ENCODE measurements at places on chromosomes 7 and 10.
A peak's percentile ranks its signal among the peaks of the same experiment; 100 is the strongest.

GRCh38 chr10:55500931-55501559 is 700.0 kb upstream of the PCDH15 start:
- DNase-seq, result no peak

GRCh38 chr10:6045314-6045848 is 16.8 kb downstream of the IL2RA start:
- DNase-seq, result peak; percentile 53

DNA sequence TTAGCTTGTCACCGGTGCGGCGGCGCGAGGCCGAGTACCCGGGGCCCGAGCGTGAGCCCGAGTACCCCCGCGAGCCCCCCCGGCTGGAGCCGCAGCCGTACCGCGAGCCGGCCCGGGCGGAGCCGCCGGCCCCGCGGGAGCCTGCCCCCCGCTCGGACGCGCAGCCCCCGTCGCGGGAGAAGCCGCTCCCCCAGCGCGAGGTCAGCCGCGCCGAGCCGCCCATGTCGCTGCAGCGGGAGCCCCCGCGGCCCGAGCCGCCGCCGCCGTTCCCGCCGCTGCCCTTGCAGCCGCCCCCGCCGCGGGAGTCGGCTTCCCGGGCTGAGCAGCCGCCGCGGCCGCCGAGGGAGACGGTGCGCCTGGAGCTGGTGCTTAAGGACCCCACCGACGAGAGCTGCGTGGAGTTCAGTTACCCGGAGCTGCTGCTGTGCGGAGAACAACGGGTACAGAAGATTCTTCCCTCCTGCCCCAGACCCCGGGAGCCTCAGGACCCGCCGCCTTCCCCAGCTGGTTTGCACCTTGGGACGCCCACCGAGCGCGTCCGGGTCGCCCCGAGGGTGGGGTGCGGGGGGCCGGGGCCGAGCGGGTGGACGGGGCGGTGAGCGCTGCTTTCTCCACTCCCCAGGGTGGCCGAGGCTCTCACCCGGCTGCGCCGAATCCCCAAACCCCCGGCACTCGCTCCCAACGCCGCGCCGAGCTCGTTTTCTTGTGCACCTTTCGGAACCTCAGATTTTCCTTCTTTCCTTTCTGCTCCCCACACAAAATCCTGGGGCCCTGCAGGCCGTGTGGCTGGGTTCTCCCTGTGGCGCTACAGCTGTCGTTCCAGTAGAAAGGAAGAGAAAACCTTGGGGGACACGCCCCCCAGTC is 708 bp downstream of the UBN2 start:
- DNase-seq, result peak; percentile 5

- DNase-seq, result no peak
These were observed 26.1 kb upstream of the FIS1 start for GRCh38 chr7:101271021-101271420.

DNA sequence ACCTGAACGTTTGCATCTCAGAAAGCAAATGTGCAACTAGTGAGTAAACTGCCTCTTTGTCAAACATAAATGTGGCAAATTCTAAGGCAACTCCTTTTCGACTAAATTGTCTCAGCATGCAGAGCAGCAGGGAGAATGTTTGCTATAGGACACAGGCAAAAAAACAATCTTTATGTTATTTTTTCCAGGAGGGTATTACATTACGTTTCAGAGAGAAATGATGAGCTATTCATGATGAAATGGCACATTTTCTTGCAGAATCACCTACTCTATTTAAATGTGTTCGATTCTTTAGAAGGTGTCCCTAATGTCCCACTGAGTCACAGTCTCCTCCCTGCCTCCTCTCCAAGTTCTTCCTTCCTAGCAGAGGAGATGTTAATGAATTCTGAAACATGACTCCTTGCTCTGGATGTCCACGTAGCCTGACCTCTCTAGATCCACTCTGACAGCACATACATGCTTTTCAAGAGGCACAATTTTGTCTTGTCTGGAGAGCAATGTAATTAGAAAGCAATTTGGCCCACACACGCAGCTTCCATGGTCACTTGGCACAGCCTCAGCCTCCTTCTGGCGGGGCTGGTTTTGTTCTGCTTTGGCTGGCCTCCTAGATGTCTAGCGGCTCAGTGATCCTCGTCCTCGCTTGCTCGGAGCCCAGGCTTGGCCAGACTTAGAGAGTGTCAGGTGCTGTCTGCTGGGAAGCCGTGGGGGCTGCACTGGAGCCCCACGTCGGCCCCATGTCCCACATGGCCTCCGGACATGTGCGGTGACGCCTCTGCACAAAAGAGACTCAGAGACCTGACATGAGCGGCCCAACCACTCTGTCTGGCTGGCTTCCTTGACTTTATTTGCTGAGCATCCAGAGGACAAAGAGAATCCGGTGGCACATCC is 125.7 kb upstream of the ZNF438 start:
- no peak for DNase-seq

DNA sequence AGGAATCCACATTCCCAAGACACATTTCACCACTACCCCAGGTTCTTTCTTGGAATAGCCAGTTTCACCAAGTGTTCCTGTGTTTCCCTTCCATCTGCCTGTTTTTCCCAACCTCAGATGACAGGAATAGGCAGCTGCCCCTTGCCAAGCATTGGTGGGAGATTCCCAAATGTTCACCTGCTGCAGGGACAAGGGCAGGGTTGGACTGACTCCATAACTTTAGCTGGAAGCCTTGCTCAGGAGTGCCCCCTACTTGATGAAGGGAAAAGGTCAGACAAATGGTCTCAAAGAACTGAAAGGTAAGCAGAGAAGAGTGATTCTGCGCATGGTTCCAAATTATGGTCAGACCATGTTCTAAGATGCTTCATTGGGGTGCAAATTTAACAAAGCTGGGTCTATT is 45.1 kb upstream of the LYZL1 start:
- no peak for DNase-seq

- DNase-seq, result no peak
These were observed 84.6 kb downstream of the ABLIM1 start for GRCh38 chr10:114573330-114574045.

DNA sequence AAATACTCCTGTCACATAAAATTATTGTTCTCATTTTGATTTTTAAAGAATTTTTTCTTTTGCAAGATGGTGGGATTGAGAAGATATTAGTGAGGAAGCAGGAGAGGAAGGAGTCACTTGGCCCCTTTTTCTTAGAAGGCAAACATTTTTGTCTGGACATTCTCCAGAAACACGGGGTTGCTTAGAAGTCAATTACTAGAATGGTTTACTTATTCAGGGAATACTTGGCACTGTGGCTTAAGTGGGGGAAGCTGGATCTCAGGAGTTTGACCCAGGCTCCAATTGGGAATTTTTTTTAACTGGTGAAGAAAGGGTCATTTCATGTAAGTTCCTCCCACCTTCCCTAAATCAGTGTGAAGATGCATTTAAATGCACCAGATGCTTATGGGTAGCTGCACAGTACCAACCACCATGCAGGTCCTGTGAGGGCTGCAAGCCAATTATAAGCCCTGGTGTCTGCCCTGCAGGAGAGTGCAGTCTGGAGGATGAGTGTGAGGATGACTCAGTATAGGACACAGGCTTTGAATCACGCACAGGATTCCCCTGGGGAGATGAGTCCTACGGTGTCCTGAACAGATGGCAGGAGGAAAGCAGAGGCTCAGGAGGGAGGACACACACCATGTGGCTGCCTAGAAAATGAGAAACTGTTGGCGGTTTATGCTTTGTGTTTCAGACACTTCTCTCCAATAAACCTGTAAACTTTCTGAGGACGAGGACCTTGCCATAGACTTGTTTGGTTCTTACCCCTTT is 299.1 kb downstream of the PLXNA4 start:
- DNase-seq, result no peak

GRCh38 chr10:77829356-77829755 is 97.2 kb downstream of the DLG5 start:
- DNase-seq, result no peak

DNA sequence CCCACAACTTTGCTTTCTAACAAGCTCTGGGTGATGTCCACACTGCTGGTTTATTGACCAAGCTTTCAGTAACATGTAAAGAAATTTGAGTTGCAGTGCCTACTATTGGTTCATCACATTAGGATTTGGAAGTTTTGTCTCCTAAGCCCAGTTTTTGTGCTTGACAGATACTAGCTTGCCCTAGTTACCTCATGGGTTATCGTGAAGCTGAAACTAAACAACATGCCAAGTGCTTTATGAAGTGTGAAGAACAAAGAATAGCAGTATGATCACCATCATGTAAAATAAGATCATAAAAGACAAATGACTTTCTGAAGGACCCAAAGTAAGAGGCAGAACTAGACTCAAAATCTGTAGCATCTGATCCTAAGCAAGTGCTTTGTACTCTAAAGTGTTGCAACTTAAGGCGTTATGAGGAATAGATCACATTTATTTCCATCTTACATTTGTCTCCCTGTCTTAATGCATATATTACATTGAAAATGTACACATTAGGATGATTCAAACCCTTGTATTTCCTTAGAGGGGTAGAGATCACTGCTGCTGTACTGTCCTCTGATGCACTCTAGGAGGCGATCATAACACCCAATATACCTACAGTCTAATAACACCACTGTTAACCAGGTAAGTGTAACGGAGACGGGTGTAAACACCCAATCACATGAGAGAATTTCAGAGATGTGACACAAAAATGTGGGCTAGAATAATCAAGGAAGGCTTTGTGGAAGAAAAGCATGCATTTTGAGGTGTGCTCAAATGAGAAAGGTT is 71.3 kb downstream of the NRCAM start:
- no peak for DNase-seq

DNA sequence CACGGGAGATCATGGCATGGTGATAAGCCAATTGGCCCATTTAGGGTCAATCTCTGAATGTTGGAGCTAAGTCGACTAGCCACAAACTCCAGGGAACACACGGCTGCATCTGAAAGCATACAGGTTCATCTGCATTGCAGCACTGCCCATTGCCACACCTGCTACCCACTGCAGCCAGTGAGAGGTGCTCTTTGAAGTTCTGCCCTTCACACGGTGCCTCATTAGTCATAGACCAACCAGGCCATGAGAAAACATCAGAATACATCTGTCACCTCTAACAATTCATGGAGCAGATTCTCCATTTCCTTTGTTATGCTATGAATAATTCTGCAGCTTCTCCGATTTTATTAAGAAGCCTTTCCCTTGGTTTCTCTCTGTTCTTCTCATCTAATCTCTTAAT is 65.7 kb upstream of the FAM204A start:
- DNase-seq, result no peak

DNA sequence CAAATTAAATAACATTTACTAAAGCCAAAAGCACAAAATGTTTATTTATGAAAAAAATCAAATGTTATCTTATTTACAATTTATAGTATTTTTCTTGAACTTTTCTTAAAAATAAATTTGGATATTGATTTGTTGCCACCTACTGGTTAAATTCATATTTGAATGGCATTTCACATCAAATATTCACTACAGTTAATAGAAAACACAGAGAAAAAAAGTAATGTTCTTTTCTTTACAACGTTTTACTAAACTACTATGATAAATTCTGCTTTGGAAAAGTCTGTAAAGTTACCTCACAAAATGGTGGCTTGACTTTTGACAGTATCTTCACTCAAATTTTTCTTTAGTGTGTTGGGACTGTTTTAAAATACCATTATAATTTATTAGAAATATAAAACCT is 52.7 kb downstream of the SRPK2 start:
- no peak for DNase-seq

DNA sequence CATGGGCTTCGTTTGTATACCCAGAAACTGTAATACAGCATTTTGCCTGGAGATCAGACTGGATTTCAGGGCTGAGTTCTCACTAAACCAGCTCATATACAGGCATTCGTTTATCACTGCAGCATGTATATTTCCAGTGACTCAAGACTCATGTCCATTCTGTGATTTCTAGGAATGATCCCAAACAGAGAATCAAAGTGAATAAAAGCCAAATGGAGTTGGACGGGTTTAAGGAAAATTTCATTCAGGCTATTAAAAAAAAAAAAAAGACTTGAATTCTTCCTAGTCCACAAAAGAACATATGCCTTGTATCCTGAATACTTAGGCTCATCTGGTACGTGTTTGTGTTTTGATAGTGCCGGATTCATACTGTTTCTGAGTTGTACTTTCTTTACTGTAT is 46.8 kb downstream of the TET1 start:
- DNase-seq, result no peak

GRCh38 chr7:6111041-6111440 is 79.9 kb downstream of the ANKRD61 start:
- DNase-seq, result no peak

- DNase-seq, result no peak
These were observed 1132.0 kb upstream of the LRRTM3 start for GRCh38 chr10:65793738-65794425.

DNA sequence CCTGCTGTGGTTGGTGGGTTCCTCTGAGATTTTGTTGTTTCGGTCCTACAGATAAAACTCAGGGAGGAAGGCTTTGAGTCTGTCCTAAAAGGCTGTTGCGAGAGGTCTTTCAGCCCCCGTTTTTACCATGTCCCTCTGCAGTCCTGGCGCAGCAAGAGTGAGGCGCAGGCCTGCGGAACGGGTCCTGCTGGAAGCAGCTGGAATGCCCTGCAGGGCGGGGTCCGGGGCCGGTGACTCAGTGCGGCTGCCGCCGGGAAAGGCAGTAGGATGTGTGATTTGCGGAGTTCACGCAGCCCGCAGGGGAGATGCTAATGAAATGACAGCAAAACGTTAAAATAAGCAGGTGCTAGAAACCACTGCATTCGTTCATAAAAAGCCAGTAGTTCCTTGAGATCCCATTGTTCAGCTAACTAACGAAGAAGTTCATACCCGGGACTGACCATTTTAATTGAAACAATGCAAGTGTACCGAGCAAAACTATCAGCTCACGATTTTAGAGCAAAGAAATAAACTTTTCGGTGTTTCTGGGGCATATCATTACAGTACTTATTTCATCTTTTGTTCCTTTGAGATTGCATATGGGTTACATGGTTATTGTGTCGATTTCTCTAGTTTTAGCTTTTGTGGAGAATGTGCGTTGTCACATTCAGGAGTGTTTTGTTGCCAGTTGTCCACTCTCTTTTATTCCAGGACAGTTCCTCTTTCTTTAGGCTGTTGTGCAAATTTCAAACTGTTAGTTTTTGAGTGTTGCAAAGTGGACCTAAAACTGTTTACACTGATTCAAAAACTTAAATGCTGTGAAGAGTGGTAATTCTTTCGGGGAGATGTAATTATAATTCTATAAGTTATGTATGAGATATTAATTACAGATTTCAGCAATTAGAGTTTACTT is 783 bp downstream of the ANLN start:
- peak; percentile 72 for DNase-seq

DNA sequence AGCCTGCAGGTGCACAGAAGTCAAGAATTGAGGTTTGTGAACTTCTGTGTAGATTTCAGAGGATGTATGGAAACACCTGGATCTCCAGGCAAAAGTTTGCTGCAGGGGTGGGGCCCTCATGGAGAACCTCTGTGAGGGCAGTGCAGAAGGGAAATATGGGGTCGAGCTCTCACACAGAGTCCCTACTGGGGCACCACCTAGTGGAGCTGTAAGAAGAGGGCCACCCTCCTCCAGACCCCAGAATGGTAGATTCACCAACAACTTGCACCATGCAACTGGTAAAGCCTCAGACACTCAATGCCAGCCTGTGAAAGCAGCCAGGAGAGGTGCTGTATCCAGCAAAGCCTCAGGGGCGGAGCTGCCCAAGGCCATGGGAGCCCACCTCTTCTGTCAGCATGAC is 205.8 kb downstream of the CCSER2 start:
- no peak for DNase-seq

All from stimulated activated CD4-positive, alpha-beta T cell treated with anti-CD3 and anti-CD28 coated beads, Interleukin-1b, Interleukin-23, amount 100 ng/mL, for 48 hours (primary cell).